HTR-8/SVneo (cell line): ENCODE measurements at places on chromosomes 4 and X.

- DNase-seq: no peak
Measured at GRCh38 chr4:7326693-7327340, 107.9 kb downstream of the PSAPL1 start.

GRCh38 chr4:184255361-184255760, 37.7 kb upstream of the ENPP6 start:
- no peak for DNase-seq

GRCh38 chrX:45515262-45516215, 314.9 kb upstream of the DIPK2B start:
- DNase-seq: peak; percentile 21

- no peak for DNase-seq
Measured at GRCh38 chr4:97900229-97900628, 243.0 kb downstream of the STPG2 start.

GRCh38 chr4:23034731-23035130, 342.0 kb downstream of the GBA3 start:
- peak; percentile 18 for DNase-seq

DNA sequence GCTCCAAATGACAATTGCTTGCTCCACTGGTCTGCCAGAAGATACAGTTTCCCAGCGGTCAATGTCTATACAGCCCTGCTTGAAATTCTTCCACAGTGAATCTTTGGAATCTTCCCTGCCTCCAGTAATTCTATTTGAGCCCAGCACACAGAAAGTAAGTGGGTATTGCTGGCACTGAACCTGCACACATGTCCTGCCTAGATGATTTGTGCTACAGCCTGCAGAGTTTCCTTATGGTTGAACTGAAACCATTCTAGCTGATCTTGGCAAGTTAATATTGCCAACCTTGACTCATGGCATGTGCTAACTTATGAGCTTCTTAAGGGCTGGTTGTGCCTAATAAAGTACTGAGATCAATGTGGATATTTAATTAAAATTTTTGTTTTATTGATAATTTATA, 553.8 kb upstream of the GNPDA2 start:
- DNase-seq: no peak

DNA sequence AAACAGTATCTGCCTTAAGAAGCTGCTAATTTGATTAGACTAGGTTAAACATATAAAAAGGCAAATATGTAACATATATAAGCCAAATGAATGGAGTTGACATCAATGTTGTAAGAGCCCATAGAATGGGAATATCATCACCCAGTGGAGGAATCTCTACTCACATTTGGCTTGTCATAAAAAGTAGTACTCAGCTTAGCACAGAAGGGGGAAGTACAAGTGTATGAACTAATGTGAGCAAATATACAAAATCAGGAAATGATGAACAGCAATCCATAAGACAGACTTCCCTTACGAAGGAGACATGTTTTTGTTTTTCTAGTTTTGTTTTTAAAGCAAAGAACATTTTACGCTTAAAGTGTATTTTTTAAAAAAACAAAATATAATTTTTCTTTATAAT, 74.9 kb downstream of the MAB21L2 start:
- DNase-seq: no peak

DNA sequence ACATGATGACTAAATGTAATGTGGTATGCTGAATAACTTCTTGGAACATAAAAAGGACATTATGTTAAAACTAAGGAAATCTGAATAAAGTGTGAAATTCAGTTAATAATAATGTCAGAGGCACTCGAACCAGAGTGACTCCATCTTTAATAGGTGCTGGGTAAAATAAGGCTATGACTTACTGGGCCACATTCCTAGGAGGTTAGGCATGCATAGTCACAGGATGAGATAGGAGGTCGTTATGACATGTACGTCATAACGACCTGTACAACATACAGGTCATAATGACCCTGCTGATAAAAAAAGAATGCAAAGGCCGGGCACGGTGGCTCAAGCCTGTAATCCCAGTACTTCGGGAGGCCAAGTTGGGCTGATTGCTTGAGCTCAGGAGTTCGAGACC, 28.9 kb upstream of the OPHN1 start:
- no peak for DNase-seq

DNA sequence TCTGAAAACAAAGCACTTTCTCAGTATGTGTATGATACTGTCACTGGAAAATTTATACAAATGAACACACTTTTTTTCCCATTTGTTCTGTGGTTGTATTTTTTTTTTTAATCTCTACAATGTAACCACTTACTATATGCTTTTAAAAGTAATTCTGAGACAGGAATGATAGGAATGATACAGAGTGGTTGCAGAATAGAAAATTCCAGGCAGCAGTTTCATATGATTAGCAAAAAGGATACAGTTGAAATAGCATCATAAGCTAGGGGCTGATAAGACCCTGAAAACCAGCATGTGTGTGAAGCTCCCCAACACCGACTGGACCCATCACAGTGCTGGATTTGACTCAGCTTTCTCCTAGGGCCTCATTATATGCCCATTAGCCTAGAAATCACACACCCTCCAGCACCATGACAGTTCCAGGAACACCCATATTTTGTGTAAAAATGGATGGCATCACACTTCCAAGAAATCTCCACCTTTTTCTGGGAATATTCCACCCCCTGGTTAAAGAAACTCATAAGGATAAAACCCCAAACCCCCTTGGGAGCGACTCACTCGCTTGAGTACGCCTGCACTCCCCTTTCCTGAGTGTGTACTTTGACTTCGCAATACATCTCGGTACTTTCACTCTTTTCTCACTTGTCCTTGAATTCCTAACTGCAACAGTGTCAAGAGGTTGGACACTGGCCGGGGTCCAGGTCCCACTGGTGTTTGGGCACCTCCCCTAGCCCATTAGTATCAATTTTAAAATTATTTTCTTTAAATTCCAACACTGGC, 77.4 kb upstream of the AGA start:
- no peak for DNase-seq

GRCh38 chrX:112714357-112714918, 34.7 kb upstream of the LHFPL1 start:
- no peak for DNase-seq

DNA sequence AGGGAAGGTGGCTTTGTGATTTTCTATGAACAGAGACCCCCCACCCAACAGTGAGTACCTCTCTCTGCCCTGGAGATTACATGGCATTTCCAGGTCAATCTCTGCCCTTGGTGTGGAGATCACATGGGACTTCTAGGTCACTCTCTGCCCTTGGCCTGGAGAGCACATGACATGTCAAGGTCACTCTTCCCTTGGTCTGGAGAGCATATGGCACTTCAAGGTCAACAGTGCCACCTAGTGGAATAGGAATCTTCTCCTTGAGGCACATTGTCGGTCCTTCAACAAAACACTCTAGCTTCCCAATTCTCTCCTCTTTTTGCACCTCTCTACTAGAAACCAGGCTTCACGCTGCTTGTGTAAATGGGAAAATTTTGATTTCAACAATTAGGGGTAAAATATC, 66.2 kb upstream of the TACR3 start:
- peak; percentile 0 for DNase-seq

DNA sequence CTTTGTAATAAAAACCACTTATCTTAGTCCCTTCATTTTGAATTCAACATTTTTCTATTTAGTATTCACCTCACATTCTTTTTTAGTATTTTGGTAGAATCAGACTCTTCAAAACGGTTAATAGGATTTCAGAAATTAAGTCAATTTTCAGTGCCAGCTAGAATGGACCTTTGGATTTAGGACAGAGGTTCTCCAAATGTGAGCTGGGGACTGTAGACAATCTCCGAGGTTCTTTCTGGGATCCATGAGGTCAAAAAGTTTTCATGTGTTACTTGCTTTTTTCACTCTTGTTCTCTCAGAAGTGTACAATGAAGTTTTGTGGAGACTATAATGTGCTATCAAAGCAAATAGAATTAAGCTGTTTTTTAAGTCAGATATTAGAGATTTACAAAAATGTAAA, 2.3 kb upstream of the UGDH start:
- DNase-seq: no peak

DNA sequence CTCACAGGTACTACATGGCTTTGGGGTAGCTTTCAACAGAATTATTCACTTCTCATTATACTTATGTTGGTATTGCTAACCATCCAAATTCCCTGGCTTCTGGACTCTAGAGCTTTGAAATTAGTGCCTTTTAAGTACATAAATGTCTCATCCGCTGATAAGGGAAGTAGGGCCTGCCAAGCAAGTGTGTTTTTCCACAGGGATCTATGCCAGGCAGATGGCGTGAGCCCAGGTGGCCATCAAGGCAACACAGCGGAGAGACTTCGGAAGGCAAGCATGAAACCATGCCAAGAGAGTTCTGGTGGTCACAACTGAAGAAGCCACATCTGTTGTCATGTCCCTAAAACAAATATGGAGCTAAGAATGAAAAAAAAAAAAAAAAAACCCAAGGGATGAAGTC, 503.1 kb upstream of the LCORL start:
- no peak for DNase-seq

- no peak for DNase-seq
Measured at GRCh38 chrX:82196866-82197265, 995.0 kb downstream of the SH3BGRL start.

DNA sequence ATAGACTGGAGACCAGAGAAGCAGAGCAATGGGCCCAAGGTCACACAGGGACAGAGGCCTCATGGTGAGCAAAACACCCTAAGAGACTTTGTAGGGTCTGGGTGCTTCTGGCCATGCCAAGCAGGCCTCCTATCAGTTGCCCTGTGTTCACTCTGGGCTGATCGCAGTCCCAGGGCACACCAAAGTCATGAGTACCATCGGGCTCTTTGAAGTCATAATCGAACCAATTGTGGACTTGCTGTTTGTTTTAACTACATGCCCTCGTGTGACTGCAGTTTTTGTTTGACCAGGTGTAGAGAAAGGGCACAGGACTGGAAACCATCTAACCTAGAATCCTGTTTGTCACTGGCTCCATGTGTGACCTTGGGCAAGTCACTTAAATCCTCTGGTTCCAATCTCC, 172.5 kb upstream of the CPEB2 start:
- DNase-seq: no peak

GRCh38 chrX:35665311-35665710, 132.8 kb upstream of the MAGEB16 start:
- no peak for DNase-seq

- peak; percentile 34 for DNase-seq
Measured at GRCh38 chr4:49032440-49033161, 46.5 kb downstream of the CWH43 start.

DNA sequence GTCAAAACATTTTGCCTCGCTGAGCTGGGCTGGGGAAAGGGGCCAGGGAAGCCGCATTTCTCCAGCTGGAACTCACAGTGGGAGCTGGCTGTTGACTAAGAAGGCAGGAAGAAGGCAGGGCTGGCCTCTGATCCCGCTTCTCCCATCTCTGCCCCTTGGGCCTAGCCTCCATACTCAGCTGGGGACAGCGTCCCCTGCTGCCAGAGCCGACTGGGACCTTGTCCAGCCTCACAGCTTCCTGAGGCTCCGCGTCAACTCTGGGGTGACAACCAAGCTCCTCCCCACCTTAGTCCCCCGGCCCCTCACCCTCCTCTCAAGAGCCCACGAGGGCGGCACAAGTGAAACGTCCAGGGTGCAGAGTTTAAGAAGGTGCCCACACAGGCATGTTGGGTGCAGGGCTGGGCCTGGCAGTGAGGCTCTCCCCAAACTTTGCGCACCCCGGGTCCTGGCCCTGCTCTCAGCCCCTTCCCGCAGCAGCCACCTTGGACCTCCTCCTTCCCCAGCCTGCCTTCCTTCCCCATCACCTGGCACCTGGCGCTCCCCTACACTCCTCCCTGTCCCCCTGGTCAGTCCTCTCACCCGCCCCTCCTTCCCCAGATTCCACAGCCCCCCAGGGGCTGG, 100.8 kb downstream of the PSAPL1 start:
- no peak for DNase-seq

GRCh38 chrX:3548765-3549391, 164.6 kb downstream of the PRKX start:
- DNase-seq: peak; percentile 56

DNA sequence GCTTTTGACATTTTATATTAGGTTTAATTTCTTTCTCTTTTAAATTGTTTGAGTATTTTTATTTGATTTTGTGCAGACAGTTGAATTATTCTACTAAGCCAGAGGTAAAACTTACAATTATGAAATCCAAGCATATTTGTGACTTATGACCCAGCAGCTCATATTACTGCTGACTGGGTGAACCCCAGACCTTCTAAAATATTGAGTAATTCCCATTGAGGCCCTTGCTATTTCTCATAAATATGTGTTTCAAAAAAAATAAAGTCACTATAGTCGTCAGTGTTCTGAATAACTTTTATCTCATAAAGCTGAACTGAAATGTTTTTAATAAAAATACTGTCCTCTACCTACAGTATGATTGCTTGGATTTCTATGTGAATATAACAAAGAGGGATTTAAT, 303.1 kb downstream of the IQCM start:
- peak; percentile 5 for DNase-seq

GRCh38 chr4:12409507-12410190, 981.0 kb upstream of the HS3ST1 start:
- no peak for DNase-seq

GRCh38 chr4:8086783-8087445, 71.7 kb downstream of the ABLIM2 start:
- no peak for DNase-seq
